ENCODE measurements at places on chromosomes 12 and 14.

- DNase-seq: no peak
Observed at GRCh38 chr12:122454250-122454721, 31.8 kb upstream of the CLIP1 start.

DNA sequence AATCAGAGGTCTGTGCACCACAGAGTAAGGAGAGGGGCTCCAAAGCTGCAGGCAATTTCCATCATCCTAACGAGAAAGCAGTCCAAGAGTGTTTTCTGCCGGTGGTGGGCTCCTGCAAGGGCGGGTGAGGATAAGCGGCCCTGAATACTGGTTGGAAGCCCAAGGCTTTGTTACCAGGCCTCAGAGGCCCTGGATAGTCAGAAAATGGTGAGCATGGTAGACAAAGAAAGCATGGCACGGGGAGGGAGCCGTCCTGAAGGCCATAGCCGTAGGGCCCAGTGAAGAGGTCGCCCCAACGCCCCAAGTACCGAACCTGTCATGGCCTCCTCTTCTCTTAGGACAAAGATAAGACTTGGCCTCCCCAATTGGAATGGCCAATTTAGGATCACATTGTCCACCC lies 306.6 kb upstream of the FKBP4 start:
- no peak for DNase-seq

DNA sequence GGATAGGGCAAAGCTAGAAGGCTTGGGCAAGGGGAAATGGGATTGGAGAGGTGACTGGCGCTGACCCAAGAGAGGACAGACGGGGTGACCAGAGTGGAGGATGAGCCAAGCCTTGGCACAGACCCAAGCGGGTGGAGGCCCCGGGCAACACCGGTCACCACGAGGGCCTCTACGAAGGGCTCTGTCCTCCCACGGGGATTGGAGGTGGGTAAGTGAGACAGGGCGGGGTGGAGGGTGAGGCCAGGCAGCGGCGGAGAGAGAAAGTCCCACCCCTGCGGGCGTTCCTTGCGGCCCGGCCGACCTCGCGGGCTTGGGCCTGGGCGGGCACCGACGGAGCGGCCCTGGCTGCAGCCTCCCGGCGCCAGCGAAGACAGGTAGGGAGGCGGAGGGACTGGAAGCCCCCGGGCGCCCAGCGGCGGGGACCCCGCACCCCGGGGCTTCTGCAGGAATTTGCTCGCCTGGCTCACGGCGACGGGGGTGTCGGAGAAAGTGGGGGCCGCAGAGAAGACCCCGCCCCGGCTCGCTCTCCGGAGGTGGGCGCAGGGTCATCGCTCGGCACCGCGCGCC lies at the start of gene PAPLN:
Gene PAPLN, plus strand, starts transcription at position 288 of the 567 bp plus-strand sequence. CDS start 2,273 bp downstream, outside the sequence.
- no peak for DNase-seq

GRCh38 chr14:85576218-85576617 lies 46.3 kb downstream of the FLRT2 start:
- no peak for DNase-seq

GRCh38 chr14:54370323-54371198 lies 26.2 kb upstream of the CDKN3 start:
- DNase-seq: no peak

DNA sequence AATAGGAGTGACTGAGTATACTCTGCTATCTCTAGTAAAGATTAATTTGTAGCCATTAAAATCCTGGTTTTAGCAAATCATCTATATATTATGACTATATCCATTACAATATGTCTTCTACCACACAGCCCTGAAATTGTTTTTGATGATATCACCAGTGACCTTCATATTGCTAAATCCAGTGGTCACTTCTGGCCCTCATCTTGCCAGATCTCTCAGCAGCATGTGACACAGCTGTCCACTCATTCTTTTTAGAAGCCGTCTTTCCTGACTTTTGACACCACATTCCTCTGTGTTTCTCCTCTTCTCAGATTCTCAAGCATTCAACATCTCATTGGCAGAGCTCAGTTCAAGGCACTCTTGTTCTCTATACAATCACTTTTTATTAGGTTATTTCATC lies 54.9 kb downstream of the CPNE8 start:
- DNase-seq: no peak

- no peak for DNase-seq
Observed at GRCh38 chr12:123475246-123475703, 17.3 kb downstream of the SNRNP35 start.

DNA sequence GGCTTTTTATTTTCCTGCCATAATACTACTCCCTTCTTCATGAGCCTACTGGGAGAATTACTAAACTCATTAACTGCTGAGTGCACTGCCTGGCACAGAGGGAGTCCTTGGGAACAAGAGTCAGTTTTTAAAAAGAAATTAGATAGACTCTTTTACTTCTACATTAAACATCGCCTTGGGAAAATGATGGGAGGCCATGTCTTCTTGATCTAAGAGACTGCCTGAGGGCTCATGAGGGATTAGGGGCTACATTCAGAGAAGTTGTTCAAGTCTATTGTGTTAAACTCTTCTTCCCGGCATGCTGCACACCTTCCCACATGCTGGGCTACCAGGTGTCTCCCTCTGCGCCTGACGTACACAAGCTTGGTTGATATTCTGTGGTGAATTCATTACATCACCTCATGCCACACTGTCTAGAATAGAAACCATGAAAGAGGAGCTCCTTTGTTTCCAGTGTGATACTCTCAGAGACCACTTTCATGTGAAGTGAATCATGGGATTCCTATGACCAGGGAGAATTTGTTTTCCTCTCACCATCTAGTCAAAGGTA lies 1422.3 kb downstream of the AACS start:
- DNase-seq: no peak

DNA sequence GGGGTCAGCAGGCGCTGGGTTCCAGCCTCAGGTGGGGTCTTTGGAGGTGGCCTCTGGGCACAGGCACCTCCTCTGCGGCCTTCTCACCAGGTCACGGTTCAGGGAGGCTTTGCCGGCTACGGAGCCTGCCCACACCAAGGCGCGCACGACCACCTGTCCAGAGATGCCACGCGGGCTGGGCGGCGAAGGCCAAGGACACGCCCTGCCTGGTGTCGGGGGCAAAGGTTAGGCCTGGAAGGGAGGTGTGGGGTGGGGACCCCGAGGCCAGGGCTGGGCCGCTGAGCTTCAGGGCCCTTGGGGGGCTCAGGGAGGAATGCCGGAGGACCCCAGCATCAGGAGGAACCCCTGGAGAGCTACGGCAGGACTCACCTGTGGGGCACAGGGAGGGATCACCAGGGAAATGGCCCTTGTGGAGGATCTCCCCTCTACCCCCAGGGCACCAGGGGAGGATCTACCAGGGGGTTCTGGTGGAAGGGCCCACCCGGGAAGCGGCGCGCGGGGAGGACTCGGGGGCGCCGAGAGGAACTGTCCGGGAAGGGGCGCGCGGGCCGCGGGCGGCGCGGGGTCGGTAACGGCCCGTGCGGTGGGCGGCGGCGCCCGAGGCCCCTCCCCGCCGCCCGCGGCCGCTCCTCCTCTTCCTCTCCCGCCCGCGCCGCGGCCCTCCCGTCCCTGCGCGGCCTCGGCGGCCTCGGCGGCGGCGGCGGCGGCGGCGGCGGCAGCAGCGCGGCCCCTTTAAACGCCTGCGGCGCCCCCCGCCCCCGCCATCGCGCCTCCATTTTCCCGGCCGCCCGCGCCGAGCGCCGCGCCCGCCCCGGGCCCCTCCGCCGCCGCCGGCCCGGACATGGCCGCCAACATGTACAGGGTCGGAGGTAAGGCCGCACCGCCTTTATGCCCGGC lies at the start of gene MTA1:
Gene MTA1, plus strand, starts transcription at position 633 of the 897 bp plus-strand sequence. Its CDS starts 209 bp downstream, at position 842.
- no peak for DNase-seq

- DNase-seq: no peak
Observed at GRCh38 chr12:93205361-93205760, 172.4 kb upstream of the NUDT4 start.

GRCh38 chr14:68230950-68231717 lies 411.6 kb downstream of the RAD51B start:
- DNase-seq: no peak

GRCh38 chr14:36822685-36823084 lies 161.0 kb downstream of the PAX9 start:
- DNase-seq: no peak

- DNase-seq: no peak
Observed at GRCh38 chr12:123065676-123066383, 85.1 kb downstream of the PITPNM2 start.
